Heart right ventricle (tissue), 16 donors: ENCODE measurements at places on chromosomes 1 and 21. TPM values are rescaled to one million over a fixed set of nuclear protein-coding genes. Genes with fewer than 3 reads are reported as not detected.

Gene FAM177B
- not detected for total RNA-seq

DNA sequence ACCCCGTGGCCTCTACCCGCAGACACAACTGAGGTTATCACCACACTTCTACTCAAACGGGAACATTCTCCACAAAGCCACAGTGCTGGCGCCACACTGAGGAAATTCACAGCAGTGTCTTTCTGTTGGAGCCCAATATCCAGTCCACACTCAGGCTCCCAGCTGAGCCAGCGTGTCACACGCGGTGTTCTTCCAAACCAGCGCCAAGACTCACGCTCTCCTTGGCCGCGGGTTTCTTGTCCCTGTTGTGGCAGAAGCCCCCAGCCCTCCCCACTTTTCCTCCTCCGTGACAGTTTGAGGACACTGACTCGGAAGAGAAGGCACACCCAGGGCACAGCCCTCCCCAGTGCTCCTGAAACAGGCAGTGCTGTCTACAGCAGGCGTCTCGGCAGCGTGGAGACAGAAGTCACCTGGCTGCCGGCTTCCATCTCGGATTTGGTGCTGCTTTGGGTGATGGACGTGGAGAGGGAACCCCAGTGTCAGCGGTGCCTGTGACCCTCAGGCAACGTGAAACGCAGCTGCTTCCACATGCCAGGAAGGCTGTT is 35.4 kb upstream of the AGPAT3 start:
- no peak for DNase-seq

Gene KPRP
- not detected for total RNA-seq

DNA sequence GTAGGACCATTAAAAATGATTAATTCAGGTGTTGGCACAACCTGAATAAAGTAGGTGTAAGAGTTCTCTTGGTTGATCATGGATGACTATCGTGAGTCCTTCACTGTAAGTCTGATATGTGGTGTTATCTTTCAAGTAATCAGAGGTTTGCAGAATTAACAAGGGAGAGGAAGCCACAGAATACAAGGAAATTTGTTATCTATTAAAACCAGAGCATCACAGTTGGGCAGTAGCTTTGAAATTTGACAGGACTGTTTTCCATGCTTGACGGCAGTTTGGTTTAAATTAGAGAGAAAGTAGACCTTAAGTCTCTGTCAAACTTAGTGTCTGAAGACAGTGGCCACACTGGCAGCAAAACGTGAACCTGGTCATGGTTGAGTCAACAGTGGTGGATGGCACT is 139.5 kb upstream of the KCNK2 start:
- no peak for DNase-seq

- peak; percentile 81 for DNase-seq
Measured at GRCh38 chr21:44911384-44912157, 9.1 kb downstream of the ITGB2 start.

DNA sequence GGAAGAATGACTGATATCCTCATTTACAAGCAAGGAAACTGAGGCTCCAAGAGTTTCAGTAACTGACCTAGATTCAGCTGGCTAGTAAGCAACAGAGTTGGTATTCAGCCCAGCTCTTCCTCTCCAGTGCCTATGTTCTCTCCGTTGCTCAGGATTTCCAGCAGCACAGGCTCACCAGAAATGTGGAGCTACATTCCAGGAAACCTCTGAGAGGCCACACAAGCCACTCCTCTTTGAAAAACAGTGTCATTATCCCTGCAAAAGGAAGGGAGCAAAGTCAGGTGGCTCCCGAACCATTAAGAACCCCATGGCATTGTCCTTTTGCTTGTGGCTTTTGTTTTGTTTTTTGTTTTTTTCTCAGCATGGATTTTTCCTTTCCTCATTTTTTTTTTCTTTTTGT is 40.6 kb upstream of the DUSP10 start:
- DNase-seq: no peak

GRCh38 chr1:206002871-206003801 is at the start of gene RAB7B:
RAB7B (minus strand) TSS chr1:206003395; CDS start chr1:205994135, 9,260 bp downstream.
- peak; percentile 47 for DNase-seq

DNA sequence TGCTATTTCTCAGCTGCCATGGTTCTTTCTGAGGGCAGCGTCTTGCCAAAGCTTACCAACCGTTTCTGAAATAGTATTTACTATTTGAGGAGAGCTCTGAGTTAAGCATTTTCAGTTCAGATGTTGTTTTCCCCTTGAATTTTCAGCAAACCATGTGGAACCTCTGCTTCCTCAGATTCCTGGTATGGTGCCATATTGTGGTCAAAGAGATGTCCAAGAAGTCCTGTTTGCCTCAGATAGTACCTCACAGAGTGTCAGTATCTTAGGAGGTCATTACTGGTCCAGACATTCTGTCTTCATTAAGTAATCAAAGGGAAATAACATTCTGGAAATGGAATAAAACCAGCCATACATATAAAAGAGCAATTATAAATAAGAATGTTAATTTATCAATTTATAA is 36.6 kb downstream of the VANGL2 start:
- no peak for DNase-seq

Gene CLEC20A
- total RNA-seq: not detected

- DNase-seq: peak; percentile 79
Measured at GRCh38 chr1:220810179-220810653, 23.5 kb downstream of the MTARC1 start.

GRCh38 chr1:156412653-156413321 is 43.8 kb downstream of the RHBG start:
- no peak for DNase-seq

DNA sequence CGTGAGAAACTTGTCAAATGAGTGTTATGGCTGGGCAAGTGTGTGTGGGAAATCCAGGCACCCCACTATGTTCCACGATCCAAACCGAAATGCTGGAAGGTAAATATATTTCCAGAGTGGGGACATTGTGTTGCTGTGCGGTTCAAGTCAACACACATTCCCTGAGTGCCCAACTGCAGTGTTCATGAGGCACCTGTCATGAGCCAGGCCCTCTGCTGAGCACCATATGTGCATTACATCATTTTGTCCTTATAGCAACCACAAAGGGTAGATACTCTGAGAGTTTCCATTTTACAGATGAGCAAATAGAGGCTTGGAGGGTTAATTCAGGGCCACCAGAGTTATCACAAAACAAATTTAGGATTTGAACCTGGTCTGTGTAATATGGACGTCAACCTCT is 59.9 kb upstream of the SOD1 start:
- no peak for DNase-seq

- peak; percentile 37 for DNase-seq
Measured at GRCh38 chr1:116415699-116416533, 42.9 kb downstream of the ATP1A1 start.

GRCh38 chr1:11227106-11228077 is 35.0 kb downstream of the MTOR start:
- no peak for DNase-seq

- no peak for DNase-seq
Measured at GRCh38 chr1:7755448-7755847, 15.6 kb upstream of the VAMP3 start.

DNA sequence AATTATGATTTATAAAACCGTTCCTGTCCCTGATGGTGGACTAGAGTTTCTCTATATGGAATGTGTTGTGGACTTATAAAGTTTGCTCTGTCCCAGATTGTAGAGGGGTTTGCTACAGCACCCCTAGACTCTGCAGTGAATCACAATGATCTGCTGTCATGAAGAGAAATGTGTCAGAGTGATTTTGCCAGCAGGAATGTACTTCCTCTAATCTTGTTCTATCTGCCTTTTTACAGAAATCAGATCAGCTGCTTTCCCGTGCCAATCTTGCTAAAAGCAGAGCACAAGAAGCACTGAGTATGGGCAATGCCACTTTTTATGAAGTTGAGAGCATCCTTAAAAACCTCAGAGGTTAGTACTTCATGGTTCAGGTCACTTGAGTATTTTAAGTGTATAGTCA is 52.0 kb downstream of the LAMC2 start:
- DNase-seq: no peak

- DNase-seq: no peak
Measured at GRCh38 chr21:29360799-29361765, 62.4 kb downstream of the BACH1 start.

DNA sequence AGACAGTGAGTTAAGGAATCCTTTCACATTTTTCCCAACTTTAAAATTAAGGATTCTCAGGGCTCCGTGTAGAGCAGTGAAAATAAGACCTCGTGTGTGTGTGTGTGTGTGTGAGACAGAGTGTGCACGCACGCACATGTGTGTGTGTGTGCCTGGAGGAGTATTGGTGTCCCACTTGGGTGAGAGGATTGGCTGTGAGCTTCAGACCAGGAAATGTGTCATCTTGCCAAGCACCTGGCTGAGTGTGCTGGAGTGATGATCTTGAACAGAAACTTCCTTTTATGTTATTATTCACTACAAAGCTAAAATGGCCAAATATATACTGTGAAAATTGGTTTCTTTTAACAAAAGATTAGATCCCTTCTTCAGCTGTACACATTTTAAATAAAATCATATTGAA is 35.2 kb upstream of the NTPCR start:
- no peak for DNase-seq

DNA sequence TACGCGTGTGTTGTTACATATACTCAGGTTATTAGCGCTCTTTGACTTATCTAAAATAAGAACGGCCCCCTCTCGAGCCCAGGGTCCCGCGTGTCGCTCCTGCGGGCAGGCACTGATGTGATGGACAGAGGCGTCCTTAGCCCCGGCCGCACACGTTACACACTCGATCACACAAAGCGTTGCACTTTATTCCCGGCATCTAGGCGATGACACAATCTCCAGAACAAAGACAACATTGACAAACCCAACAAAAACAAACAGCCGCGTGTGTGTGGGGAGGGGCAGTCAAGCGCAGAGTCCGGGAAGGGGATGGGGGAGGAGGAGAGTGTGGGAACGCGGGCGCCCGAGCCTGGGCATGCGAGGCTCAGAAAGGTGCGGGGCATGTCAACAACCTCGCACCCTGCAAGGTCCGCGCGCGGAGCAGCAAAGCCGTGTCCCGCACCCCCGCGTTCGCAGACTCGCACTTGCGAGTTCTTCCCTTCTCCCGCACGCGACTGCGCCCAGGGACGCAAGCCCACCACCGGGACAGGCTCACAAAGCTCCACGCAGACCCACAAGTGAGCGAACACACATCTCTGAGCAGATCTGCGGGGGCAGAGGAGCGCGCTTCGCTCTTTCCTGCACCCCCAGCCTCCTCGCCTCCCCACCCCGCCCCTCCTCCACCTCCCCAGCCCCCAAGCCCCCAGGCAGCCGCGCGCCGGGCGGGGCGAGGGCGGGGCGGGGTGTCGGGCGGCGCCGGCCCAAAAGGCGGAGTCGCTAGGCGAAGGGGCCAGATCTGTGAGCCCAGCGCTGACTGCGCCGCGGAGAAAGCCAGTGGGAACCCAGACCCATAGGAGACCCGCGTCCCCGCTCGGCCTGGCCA is at the start of gene EFNA1:
Gene EFNA1, plus strand, starts transcription at position 772 of the 862 bp plus-strand sequence. CDS start 102 bp downstream, outside the sequence.
- DNase-seq: peak; percentile 81

GRCh38 chr1:119660253-119661083 is 12.4 kb upstream of the ZNF697 start:
- no peak for DNase-seq

Gene SLC1A7
- total RNA-seq: 0.21 TPM

GRCh38 chr1:39671793-39672550 is at the start of gene NT5C1A:
NT5C1A (minus strand) TSS chr1:39672107; CDS start chr1:39672038, 69 bp downstream.
- peak; percentile 67 for DNase-seq

Gene CMPK1
- 63.4 TPM for total RNA-seq

Gene PLA2G4A
- total RNA-seq: 2.5 TPM
